ENCODE measurements at places on chromosomes 11 and 22. TPM values are rescaled to one million over a fixed set of nuclear protein-coding genes. Genes with fewer than 3 reads are reported as not detected.

DNA sequence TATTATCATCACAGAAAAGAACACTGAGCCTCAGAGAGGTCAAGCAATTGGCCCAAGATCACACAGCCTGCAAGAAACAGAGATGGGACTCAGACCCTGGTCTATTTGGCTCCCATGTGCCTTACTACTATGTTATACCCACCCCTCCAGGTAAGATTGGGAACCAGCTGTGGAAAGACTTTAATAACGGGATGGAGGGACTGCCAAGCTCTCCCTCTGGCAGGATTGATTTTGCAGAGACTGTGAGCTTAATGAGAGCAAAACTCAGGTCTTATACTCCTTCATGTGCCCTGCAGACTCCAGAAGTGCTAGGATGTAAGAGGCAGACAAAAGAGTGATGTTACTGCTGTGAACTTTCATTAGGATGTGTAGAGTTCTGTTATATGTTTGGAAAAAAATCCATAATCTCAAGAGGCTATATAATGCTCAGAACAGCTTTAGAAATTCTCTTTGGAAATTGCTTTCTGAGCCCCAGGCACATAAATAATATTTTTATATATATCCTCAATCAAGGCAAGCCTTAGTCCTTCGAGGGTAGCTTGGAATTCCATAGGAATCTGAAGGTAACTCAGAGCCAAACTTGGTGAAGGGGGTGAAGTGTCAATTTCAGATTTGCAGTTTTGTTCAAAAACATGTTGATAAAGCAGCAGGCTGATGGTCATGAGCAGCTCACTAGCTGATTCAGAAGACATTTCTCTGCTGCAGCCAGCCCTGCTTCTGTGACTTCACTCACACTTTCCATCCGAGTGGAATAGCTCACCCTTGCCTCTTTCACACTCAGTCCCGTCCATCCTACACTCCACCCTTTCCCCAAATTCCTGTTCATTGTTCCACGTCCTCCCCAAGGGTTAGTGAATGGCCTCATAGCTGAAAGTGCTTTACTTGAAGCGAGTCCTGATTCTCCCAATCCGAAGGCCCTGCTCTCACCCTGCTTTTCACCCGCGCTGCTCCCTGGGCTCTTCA, 188.8 kb downstream of the SNX19 start:
- DNase-seq: no peak

DNA sequence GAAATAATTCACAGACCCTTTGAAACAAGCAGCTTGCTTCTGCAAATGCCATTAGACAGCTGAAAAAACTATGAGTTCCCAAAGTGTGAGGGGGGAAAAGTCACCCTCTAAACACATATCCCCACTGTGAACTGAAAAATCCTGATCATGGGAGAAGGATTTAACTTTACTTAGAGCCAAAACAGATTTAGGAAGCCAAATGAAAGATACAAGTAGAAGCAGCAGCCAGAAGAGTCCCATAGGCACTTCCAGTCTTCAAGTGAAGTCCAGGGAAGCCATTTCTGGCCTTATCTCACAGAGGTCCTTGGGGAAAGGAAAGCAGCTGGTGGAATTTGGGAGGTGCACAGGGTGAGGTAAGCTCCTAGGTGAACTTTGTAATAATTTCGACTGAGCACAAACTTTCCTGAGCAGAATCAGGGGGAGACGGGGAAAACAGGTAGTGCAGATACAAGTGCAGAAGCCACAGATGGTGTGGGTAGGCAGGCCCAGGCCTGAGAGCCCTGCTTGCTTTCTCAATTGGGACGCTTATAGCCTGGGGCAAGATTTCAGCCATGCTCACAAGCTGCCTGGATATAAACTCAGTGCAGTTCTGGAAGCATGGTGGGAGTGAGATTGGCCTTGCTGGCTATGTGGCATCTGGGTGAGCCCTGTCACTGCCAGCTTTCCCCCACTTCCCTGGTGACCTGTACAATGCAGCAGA, 44.8 kb downstream of the GAS2 start:
- no peak for DNase-seq

- DNase-seq: no peak
These were observed 19.2 kb upstream of the OR56A3 start for GRCh38 chr11:5922749-5923426.

APOC3 gene
- total RNA-seq: not detected

DNA sequence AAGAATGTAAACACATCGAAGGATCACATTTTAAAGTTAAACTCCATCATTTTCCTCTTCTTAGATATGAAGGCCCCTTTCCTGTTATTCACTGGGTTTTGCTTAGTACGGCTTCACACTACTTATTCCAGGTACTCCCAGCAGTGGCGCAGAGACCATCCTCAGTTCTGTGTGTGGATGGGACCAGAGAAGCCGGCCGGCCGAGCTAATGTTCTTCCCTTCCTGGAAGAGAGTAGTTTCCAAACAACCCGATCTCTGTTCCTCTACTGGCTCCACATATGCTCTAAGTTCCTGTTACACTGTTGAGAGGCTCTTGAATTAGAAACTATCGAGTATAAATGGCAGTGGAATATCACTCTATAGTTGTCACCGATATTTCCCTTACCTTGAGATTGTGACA, 684 bp upstream of the NFRKB start:
- DNase-seq: no peak

- no peak for DNase-seq
These were observed 25.1 kb upstream of the TMA7B start for GRCh38 chr22:39935116-39935515.

TENM4 gene
- 0.70 TPM for total RNA-seq
